Activated naive CD4-positive, alpha-beta T cell treated with Interleukin-2 at 50 U/mL for 16 hours (primary cell): ENCODE measurements at places on chromosomes 12 and 14.

DNA sequence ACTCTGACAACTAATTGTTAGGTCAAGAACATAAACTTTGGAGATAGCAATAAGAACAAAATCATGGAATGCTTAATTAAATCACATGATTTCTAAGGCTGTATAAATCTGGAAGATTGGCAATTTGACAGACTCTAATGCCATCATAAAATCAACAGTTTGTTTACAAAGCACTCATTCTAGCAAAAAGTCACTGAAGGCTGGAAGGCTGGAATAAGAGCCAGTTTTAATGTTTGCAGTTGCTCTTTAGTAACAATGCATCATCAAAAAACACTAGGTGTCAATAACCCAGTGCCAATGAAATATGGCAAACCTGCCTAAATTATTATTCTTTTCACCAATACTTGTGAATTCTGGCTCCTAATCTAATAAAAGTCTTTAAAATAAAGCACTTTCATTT, 65.0 kb downstream of the NUMB start:
- no peak for DNase-seq

DNA sequence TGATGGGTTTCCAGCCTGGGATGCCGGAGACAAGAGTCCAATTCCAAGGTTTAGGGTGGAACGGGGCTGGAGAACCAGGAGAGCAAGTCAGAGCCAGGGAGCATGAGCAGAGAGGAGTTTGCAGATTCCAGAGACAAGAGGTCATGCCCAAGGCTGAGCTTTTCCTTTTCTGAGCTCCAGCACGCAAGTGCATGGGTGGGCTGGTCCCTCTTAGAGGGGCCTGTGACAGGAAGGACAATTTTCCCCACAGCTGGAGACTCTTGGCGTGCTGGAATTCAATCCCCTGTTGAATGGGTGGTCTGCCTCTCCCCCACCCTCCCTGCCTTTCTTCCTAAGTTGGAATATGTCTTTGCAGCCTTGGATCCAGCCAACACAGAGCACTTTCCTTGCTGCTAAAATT, 431.9 kb downstream of the BCL11B start:
- no peak for DNase-seq

DNA sequence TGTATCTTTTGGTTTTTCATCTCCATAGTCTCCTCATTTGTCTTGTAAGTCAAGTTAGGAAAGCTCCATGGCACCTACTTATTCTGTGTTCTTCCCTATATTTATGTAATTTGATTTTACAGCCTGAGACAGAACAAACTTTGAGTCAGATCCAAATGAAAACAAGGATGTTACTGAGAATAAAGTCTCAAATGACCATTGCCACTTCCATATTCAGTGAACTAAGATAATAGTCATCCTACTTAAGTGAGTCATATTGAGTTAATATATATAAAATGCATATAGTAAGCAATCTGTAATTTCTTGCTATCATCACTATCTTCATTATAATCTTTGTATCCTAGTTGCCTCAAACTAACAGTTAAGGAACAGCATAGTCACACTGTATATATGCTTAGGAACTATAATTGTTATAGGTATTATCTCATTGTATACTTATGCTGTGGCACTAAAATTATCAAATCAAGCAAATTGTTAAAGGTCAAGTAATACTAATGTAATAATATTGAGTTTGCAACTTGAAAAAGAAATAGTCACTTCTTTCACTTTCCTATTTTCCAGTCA, 30.8 kb downstream of the TMTC3 start:
- DNase-seq = no peak

GRCh38 chr14:73227812-73228781, 9.2 kb upstream of the PAPLN start:
- DNase-seq = no peak

DNA sequence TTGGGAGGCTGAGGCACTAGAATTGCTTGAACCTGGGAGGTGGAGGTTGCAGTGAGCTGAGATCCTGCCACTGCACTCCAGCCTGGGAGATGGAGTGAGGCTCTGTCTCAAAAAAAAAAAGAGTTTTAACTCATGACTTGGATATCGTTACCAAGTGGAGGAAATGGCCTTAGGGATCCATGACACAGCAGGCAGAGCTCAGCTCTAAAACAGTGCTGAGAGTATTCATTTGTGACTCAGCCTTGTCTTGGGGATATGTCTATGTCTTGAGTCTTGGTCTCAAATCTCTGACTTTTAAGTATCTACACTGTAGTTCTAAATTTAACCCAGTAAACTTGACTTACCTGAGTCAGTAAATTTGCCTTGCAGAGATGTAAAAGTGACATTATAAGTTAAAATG, 8.8 kb upstream of the PEX5 start:
- DNase-seq = no peak

- no peak for DNase-seq
Observed at GRCh38 chr14:76023757-76024156, 38.2 kb downstream of the IFT43 start.

DNA sequence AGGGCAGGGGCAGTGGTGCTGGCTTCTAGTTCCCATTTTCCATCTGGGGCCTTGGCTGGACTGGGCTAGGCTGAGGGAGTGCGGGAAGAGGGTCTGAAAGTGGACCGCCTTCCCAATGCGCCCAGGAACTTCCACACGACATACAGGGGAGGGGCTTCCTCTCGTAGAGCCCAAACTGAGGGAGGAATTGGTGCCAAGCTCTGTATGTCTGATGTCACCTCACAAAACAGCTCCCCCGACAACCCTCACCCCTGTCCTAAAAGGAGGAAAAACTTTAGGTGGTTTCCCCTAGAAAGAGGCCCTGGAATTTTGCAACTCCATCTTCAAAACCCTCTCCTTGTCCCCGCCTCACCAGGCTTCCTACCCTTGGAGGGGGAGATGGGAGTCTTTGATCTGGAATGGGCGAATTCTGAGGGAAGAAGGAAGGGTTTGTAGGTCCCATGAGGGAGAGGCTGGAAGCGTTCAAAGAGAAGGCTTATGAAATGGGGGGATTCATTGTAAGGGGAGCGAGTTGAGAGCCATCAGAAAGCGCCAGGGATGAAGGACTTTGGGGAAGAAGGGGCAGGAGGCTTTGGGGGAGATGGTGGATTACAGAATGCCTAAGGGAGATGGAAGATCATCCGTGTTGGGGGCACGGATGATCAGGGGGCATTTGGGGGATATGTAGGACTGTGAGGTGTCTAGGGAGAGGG, 844 bp downstream of the GLTP start:
- DNase-seq = peak; percentile 8

DNA sequence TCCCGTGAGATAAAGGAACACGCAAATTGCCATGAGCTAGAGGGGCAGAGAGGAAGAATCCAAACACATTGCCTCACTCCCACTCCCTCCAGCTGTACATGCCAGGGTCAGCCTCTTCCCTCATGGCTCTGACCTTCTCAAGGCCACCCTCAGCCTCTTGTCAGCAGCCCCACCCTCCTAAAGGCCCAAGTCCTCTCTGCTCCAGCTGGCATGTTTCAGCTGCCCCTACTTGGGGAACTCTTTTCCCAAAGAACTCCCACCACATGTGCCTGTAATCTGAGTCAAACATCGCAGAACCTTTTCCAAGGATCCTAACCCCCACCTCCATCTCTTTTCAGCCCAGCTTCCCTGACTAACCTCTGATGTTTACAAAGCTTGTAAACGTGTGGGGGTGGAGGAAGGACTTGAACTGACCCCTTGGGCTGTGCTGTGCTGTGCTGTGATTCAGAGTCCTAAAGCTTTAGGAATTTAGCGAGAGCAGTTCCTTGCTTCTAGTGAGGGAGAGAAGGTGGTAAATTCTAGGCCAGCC, 7.3 kb upstream of the CACNB3 start:
- DNase-seq = no peak

DNA sequence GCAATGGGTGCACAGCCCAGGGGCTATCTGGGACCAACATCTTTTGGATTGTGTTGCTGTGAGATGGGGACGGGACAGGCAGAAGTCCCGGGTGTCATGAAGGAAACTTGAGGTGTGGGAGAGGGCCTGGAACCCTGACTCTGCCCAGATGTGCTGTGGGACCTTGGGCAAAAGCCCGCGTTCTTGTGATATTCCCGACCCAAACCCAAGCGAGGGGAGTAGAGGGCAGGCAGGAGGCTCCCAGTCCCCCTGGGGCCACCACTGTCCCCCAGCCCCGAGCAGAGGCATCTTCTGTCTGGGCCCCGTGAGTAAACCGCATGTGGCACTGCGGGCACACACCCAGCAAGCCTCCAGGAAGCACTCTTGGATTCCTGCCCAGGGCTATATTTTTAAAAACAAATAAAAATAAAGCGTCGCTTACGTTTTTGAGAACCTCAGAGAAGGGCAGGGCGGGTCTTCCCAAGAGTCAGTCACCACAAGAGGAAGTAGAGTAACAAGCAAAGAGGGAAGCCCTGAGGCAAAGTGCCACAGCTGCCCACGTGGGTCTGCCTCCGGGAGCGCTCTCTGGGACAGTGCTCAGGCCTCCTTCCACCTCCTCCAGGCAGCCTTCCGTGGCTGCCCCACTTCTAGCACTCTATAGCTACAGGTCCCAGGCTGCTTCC, 39.5 kb downstream of the BEGAIN start:
- DNase-seq = peak; percentile 30

- no peak for DNase-seq
Observed at GRCh38 chr12:29164477-29165393, 15.7 kb downstream of the FAR2 start.

DNA sequence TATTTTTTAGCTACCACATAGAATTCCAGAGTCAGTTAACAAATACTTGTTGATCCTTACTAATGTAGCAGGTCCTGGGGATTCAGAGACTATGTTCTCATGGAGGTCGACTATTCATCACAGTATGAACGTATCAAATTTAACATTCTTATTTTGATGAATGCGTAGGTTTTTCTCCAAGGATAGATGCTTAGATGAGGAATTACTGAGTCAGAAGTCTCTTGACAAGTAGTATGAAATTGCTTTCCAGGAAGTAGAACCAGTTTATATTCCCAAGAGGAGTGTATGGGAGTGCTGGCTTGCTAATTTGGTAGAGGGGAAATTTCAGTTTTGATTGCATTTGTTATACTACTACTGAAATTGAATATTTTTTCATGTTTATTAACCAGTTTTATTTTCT, 42.8 kb upstream of the CRADD start:
- no peak for DNase-seq

DNA sequence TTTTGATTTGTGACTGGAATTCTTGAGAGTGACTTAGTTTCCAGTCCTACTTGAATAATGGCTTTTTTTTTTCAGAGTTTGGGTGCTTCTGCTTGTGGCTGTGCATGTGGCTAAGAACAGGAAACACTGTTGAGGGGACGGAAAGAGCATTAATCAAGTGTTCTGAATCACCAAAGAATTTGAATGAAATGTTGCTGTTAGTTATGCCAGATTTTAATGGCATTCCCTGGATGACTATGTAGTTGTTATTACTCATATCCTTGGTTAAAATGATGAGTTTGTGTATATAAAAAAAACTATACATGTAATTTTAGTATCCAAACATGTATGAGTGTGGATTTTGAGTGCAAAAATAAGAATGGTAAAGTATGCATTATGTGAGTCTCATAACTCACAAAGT, 347.9 kb downstream of the BCAT1 start:
- DNase-seq = no peak

DNA sequence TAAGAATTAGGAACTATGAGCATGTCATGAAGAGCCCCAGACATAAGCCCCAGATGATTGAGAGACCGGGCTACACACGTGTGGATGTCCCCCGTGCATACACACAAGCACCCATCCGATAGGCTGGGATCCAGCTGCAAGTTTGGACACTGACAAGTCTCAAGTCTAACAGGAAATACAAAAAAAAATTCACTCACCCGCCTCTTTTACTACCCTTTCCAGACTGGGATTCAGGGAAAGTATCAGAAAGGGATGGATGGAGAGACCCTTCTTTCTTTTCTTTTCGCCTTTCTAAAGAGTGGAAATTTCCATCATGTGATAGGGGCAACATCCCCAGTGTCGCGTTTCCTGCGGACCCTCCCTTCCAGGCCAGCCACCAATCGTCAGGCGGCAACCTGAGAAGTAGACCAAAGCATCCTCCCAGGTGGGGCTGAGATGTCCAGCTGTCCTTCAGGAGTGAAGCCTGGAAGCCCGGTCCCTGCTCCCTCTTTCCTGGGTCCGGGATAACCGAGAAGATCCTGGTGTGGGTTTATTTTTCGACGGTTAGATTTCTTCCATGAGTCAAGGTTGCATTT, 6.4 kb upstream of the SLC38A4 start:
- no peak for DNase-seq

- DNase-seq = no peak
Observed at GRCh38 chr12:13181375-13182070, 15.0 kb upstream of the EMP1 start.

DNA sequence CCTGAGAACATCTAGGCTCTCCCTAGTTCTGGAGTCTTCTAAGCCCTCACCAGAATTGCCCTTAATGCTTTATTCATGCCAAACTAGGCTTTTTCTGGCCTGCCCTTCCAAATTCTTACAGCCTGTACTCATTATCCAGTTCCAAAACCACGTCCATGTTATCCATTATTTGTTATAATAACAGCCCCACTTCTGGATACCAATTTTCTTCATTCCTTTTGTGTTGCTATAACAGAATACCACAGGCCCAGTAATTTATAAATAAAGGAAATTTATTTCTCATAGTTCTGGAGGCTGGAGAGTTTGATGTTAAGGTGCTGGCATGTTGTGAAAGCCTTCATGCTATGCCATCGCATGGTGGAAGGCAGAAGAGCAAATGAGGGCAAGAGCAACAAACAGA, 68.0 kb upstream of the AMIGO2 start:
- no peak for DNase-seq

GRCh38 chr12:58711974-58712373, 208.3 kb downstream of the LRIG3 start:
- DNase-seq = no peak

GRCh38 chr14:102264775-102265174, 40.2 kb downstream of the MOK start:
- no peak for DNase-seq

GRCh38 chr12:66041651-66042363, 88.7 kb downstream of the LLPH start:
- DNase-seq = no peak

- no peak for DNase-seq
Observed at GRCh38 chr12:43951286-43951685, 115.4 kb downstream of the TMEM117 start.

GRCh38 chr14:31942166-31942841, 134.8 kb upstream of the ARHGAP5 start:
- no peak for DNase-seq

DNA sequence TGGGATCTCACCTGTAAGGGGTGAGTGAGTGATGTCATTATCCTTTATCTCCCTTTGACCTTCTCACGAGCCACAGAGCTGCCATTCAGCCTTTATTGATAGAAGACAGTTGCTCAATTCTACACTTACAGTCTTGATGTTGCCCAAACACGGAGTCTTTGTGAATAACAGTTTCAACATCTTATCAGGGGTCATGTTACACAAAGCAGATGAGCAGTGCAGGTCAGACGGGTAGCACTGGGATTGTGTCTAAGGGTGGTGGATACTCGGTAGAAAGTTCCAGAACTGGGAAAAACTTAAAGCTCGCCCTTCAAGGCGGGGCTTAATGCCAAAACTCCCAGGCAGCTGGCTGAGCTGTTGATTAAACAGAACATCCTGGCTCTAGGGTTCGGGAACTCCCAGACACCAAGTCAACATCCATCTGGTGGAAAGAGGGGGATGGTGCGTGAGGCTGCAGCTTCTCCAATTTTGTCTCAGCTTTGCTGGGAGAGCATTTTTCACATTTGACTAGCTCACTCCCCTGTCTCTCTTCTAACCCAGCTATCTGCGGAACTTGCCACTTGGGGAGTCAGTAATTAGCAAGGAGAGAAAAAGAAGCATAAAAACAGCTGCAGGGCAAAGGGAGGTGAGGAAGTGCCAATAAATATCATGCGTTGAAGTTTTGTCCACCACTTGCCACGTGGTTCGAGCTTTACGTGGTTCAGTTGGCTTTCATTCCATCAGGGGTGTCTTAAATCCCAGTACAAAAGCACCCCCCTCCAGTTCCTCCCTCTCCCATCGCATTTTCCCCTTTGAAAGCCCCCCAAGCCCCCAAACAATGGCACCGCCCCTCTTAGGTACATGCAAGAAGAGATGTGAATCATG, 31.0 kb downstream of the FOXN4 start:
- no peak for DNase-seq
